DMS79 (cell line): ENCODE measurements at places on chromosomes 5 and 9.

DNA sequence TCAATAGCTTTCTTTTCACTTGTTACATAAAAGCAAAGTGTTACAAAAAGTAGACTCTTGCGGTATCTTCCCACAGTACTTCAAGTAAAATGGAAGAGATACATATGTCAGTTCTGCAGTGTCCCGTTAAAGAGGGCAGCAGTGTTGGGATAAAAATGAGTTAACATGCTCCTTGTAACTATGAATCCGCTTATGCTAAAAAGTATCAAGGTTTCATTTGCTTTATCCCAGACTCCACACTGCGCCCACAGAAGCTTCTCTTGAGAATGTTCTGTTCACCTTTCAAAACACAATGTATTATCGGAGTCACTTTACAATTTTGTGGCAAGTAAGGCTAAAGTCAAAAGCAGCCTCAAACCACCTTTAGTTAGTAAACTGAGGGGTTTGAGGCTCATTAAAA is 790 bp downstream of the PTAR1 start:
- no peak for DNase-seq

DNA sequence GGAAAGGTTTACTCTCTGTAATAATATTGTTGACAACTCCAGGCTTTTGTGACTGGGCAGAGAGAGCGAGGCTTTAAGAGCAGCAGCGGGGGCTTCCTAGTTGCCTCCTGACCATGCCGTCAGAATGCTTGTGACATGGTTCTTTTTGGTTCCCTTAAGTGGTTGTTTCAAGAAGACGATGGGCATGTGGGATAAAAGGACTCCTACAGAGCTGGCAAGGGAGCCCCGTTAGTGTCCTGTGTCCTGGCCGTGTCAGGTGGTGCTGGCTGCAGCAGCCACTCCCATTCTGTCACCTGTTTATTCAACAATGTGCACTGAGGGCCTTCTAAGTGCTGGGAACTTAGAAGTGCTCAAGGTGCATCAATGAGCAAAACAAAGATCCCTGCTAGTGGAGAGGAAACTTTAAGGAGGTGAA is 19.7 kb downstream of the LCP2 start:
- DNase-seq = no peak

GRCh38 chr9:728535-728934 is 113.0 kb upstream of the DMRT1 start:
- no peak for DNase-seq

DNA sequence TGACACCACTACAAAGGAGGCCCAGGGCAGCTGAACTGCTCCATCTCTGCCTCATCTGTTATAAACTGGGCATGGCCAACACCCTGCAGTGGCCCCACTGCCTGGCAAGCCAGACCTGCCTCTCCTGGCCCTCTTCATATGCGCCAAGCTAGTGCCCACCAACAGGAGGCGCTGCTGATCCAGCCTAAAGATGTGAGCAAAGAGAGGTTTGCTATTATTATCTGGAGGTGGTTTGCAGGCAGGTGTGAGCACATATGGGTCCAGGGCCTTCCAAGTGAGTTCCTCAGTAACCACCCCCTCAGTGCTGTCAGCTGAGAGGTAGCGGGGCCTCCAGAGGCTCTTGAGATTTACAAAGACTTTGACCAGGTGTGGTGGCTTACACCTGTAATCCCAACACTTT is 232.2 kb downstream of the SYK start:
- DNase-seq = no peak

DNA sequence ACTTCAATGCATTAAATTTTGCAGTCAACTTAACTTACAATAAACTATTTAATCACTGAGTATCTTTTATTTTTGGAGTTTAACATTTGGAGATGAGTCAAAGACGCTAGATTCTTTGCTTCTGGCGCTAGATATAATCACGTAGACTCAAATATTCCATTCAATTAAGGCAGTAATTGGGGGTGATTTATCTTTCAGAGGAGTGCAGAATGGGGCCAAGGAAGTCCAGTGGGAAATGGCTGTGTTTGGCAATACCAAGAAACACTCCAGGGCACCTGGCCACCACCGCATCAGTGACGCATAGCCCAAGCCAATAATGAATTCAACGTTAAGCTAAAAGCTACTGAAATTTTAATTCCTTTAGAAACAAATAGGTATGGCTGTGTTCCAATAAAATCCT is 81.2 kb downstream of the PHAX start:
- no peak for DNase-seq

DNA sequence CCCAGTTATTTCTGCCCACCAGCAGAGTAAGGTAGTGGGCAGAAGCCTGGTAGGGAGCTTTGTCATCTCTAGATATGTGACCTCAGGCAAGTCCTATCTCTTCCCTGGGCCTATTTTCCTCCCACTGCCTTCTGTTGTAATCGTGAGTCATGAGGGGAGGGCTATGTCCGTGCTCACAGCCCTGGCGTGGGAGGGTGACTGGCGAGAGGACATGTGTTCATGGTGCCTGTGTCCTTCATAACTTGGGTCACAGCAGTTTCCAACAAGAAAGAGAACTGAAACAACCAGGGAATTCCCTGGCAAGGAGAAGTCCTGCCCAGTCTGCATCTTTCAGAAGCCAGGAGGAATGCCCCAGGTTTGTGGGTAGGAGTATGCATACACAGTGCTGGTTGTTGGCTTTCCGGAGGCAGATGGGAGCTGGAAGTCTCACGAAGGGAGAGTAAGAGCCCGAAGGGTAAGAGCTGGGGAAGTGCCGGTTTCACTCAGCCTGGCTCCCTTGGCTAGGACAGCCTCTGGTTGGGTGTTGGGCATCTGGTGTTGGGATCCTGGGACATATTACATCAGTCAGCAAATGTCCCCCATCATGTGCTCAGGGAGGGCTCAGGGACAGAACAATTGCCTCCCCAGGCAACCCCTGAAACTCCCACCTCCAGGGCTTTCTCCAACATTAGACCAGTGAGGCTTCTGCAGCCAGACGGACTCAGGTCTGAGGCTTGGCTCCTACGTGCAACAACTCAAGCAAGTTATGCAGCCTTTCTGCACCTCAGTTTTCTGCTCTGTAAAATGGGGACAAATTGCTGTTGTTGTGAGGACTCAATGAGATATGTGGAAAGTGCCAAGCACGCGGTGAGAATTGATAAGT is 4.3 kb upstream of the TIFAB start:
- DNase-seq = no peak
